PC-9 (cell line): ENCODE measurements at places on chromosomes 2 and 18. TPM values are rescaled to one million over a fixed set of nuclear protein-coding genes. Genes with fewer than 3 reads are reported as not detected.

Gene MEX3C
- total RNA-seq: 21.1 and 26.2 TPM in 2 replicates

Gene CTLA4
- total RNA-seq: not detected in 2 replicates

Gene KLHL30
- 0.80 and 1.2 TPM in 2 replicates for total RNA-seq

Gene DYNAP
- total RNA-seq: not detected in 2 replicates

Gene ZEB2
- 0.09 and 0.95 TPM in 2 replicates for total RNA-seq

Gene THSD7B
- total RNA-seq: not detected in 2 replicates

Gene RGPD4
- total RNA-seq: not detected in 2 replicates

Gene HSPD1
- total RNA-seq: 532 and 557 TPM in 2 replicates
